ENCODE measurements at places on chromosomes 3 and 15.

DNA sequence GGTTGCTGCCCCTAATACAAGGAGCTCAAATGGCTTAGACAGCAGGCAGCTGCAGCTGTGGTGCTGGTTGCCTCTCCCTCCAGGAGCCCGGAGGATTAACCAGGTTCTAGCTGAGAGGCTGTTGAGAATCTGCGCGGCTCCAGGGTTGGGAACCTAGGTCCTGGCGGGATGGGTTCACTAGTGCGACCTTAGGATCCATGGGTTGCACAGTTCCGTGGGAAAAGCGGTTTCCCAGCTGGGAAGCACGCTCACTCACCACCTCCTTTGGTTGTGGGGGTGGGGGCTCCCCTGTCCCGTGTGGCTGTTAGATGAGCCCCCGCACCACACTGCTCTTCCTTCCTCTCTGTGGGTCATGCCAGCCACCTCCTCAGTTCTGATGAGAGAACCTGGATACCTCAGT is 375.1 kb upstream of the ARRDC4 start:
- H3K4me1 ChIP-seq, result no peaks in the 10 kb centered on the region
- H3K36me3 ChIP-seq, result no peaks in the 10 kb centered on the region
- no peak overlapping the region for H3K27ac ChIP-seq
- no peaks in the 10 kb centered on the region for H3K27me3 ChIP-seq

- H3K27me3 ChIP-seq, result no peaks in the 10 kb centered on the region
- H3K4me3 ChIP-seq, result no peak overlapping the region
- no peak for DNase-seq
- H3K4me1 ChIP-seq, result no peaks in the 10 kb centered on the region
- no peaks in the 10 kb centered on the region for H3K36me3 ChIP-seq
Measured at GRCh38 chr3:155876503-155876902, 6.1 kb downstream of the GMPS start.

- no peaks in the 10 kb centered on the region for H3K27me3 ChIP-seq
- peaks cover 2% of the 10 kb centered on the region for H3K36me3 ChIP-seq
- H3K27ac ChIP-seq, result no peak overlapping the region
- H3K4me3 ChIP-seq, result no peak overlapping the region
- peaks cover 2% of the 10 kb centered on the region for H3K4me1 ChIP-seq
Measured at GRCh38 chr3:187074846-187075245, 64.5 kb downstream of the RPL39L start.

DNA sequence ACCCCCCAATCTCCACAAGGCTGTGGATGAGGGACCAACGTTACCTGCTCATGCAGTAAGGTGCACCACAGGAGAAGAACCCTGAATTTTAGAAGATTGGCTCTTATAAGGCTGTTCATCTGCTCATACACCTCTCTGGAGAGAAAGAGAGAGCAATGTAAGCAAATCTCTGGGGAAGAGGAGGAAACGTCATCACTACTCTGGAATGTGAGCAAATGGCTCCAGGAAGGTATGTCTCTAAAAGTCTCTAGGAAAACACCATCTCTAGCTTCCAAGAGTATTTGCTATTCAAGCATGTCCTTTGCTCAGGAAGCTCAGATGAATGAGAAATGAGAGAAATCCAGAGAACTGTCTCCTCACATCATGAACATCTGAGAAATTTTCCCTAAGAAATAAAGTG is 235.4 kb downstream of the TBL1XR1 start:
- no peaks in the 10 kb centered on the region for H3K27me3 ChIP-seq
- no peak overlapping the region for H3K27ac ChIP-seq
- no peaks in the 10 kb centered on the region for H3K36me3 ChIP-seq
- peaks cover 4% of the 10 kb centered on the region for H3K4me1 ChIP-seq
- peak; percentile 84 for DNase-seq

DNA sequence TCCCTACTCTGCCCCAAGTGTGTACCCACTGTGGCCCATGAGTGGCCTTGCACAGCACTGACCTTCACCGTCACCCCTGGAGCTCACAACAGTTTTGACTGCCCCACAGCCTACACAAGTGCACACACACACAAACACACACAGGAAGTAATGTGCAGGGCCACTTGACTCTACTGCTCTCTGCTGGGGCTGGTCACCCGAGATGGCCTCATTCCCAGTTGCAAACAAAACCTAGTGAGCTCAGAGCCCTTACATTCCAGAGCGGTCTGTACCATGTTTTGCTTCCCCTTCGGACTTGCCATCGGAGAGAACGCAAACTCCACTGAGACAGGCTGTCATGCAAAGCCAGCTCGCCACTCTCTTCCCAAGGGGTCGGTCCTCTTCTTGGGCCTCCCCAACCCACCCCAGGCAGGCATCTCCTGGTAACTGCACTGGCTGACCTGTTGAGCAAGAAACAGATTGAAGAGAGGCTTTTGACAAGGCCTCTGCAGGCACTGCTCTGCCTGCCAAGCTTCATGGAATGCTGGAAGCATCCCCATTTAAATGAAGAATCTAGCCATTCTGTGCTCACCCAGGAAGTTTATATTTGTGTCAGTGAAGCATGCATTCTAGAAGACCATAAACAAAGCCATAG is 232.0 kb upstream of the IGF1R start:
- no peaks in the 10 kb centered on the region for H3K36me3 ChIP-seq
- H3K4me1 ChIP-seq, result peaks cover 1% of the 10 kb centered on the region
- no peak overlapping the region for H3K4me3 ChIP-seq
- peak; percentile 32 for DNase-seq

GRCh38 chr3:50573566-50574443 is 4.5 kb downstream of the HEMK1 start:
- no peaks in the 10 kb centered on the region for H3K36me3 ChIP-seq
- no peak overlapping the region for H3K27ac ChIP-seq
- DNase-seq, result no peak
- no peaks in the 10 kb centered on the region for H3K27me3 ChIP-seq
- H3K4me1 ChIP-seq, result no peaks in the 10 kb centered on the region
- H3K4me3 ChIP-seq, result no peak overlapping the region

GRCh38 chr15:71294251-71294910 is 179.1 kb downstream of the THSD4 start:
- no peak overlapping the region for H3K4me3 ChIP-seq
- no peak for DNase-seq
- no peak overlapping the region for H3K27ac ChIP-seq
- no peaks in the 10 kb centered on the region for H3K27me3 ChIP-seq
- no peaks in the 10 kb centered on the region for H3K4me1 ChIP-seq
- no peaks in the 10 kb centered on the region for H3K36me3 ChIP-seq

GRCh38 chr3:31218082-31218481 is 314.6 kb upstream of the STT3B start:
- no peaks in the 10 kb centered on the region for H3K4me1 ChIP-seq
- H3K4me3 ChIP-seq, result no peak overlapping the region
- H3K36me3 ChIP-seq, result no peaks in the 10 kb centered on the region
- H3K27me3 ChIP-seq, result no peaks in the 10 kb centered on the region

DNA sequence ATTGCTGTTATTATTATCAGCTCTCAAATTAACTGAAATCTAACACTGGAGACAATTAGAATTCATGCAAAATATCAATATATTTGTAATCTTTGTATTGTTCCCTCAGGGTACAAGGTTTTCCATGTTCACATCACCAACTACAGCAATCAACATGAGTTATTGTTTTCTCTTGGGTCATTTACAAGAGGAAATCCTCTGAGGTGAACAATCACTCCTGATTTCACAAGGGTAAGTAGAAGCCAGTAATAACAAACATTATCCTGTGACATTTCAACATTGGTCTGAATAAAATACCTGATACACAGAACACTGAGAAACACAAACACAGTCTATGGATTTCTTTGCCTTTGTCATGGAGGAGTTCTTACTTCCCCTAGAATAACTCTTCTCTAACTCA is 174.0 kb downstream of the SUCNR1 start:
- no peak for DNase-seq
- H3K4me3 ChIP-seq, result no peak overlapping the region
- H3K4me1 ChIP-seq, result no peaks in the 10 kb centered on the region

DNA sequence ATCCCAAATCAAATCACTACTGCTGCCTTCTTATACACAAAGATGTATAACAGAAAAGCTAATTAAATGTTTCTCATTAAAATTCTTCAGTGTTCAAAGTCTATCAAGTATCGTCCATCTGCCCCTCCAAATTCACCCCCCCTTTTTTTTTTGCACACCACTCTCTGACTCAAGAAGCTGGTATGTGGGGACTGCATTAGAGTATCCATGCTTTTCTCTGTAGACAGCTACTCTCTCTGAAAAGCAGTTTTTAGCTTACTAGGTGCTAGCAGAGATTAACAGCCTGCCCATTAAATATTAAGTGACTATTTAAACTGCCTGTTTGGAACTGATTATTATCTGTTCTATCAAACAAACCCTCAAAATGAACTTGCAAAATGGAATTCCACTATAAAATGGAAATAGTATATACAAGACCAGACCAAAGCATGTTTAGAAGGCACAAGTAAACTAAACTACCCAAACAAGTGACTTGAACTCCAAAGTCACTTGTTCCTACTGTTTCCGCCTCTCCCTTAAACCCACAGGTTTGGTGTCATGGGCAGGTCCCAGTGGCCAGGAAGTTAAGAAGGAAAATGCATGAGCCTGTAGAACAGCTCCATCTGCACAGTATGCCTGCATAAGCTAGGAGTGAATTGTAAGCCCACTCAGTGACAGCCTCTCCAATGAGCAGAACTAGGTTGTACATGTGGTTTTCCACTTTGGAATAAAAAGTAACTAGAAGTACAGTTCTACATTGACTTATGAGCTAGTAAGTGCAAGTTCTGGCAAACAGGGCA is 32.5 kb downstream of the GBE1 start:
- H3K4me1 ChIP-seq, result no peaks in the 10 kb centered on the region
- H3K4me3 ChIP-seq, result no peak overlapping the region
- H3K27ac ChIP-seq, result no peak overlapping the region
- H3K27me3 ChIP-seq, result no peaks in the 10 kb centered on the region

- H3K4me1 ChIP-seq, result no peaks in the 10 kb centered on the region
- no peak overlapping the region for H3K27ac ChIP-seq
- no peak for DNase-seq
- H3K4me3 ChIP-seq, result no peak overlapping the region
- H3K36me3 ChIP-seq, result peaks cover 3% of the 10 kb centered on the region
Measured at GRCh38 chr3:49705390-49705960, 14.0 kb downstream of the AMIGO3 start.

DNA sequence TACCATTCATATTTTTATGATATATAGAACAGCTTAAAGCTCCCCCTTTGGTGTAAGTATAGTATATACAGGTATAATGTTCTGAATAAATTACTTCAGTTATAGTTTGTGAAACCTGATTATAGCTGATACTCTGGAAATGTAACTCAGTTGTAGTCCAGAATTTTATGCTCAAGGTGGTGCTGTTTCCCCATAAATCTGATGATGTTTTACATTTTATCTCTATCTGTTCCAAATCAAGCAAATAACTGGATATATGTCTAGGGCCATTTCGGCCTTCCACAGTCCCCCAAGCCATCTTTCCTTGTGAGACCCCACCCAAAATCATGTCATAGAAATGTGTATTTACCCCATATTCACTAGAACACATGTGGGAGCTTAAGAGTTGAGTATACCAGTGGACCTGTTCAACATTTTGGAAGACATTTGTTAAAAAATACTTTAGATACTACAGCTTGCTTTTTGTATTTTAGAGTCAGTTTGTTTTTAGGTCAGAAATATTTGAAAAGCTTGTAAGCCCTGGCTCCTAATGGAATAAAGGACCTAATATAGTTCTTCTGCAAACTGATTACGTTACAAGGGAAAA is 107.1 kb downstream of the ATG7 start:
- no peak overlapping the region for H3K27ac ChIP-seq
- peak; percentile 37 for DNase-seq
- H3K4me3 ChIP-seq, result no peak overlapping the region
- H3K4me1 ChIP-seq, result no peaks in the 10 kb centered on the region

- no peaks in the 10 kb centered on the region for H3K36me3 ChIP-seq
- H3K4me3 ChIP-seq, result no peak overlapping the region
- no peak overlapping the region for H3K27ac ChIP-seq
- no peaks in the 10 kb centered on the region for H3K4me1 ChIP-seq
- no peaks in the 10 kb centered on the region for H3K27me3 ChIP-seq
Measured at GRCh38 chr3:98188545-98188944, 22.0 kb downstream of the OR5H15 start.

DNA sequence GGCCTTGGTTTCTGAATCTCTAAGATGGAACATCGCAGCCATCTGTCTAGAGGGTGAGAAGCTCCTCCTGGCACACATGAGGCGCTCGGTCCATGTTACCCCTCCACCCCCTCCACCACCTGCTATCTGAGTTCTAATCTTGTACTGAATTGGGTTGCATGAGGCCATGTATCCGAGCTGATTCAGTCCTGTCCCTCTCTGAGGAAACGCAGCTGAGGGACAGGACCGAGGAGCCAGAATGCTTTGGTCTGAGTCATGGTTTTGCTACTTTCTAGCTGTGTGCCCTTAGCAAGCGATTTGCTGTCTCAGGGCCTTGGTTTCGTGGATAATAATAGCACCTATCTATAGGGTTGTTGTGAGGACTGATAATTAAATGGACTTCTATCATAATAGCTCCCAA is 87.8 kb upstream of the SEC13 start:
- no peaks in the 10 kb centered on the region for H3K36me3 ChIP-seq
- H3K4me3 ChIP-seq, result no peak overlapping the region
- no peaks in the 10 kb centered on the region for H3K27me3 ChIP-seq
- DNase-seq, result no peak
- H3K4me1 ChIP-seq, result no peaks in the 10 kb centered on the region

DNA sequence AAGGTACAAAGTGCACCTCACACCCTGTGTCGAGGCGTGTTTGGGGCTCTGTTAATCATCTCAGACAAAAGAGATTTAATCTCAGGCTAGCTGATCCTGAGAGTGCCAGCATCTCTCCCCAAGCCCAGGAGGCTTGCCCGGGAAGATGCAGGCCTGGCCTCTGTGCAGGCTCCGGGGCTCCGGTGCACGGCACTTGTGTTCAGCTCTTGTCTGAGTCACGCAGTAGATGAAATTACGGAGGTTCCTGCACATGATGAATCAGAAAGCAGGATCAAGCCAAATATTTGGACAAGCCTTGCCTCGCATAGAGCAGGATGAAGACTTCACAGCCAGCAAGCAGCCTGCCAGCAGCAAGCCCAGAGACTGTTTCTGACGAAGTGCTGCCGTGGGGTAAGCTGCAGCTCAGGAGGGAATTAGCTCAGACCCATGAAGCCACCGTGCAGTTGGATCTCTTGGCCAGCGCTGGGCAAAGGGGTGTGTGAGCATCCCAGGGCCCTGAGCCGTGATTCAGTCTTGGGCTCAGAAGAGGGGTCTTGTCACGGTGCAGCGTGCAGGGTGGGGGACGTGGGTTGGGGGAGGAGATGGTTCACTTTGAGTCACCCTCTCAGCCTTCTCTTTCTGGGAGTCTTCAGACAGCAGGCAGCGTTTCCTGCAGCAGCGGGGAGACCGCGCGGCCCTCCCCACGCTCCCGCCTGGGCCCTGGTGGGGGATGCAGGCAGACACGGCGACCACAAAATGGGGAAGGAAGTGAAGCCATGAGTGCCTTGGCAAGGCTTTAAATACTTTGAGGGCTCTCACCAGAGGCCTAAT is 89.2 kb upstream of the MEF2A start:
- no peaks in the 10 kb centered on the region for H3K36me3 ChIP-seq
- DNase-seq, result no peak
- H3K27me3 ChIP-seq, result no peaks in the 10 kb centered on the region
- peaks cover 5% of the 10 kb centered on the region for H3K4me1 ChIP-seq
- H3K4me3 ChIP-seq, result no peak overlapping the region

Measured in mesendoderm (in vitro differentiated cells).